Progenitor cell of endocrine pancreas (in vitro differentiated cells): ENCODE measurements at places on chromosomes 5 and 9.

GRCh38 chr9:133234577-133235322, 25.7 kb upstream of the OBP2B start:
- peaks cover 6% of the 10 kb centered on the region for H3K4me1 ChIP-seq
- no peak overlapping the region for H3K4me3 ChIP-seq
- DNase-seq, result no peak
- H3K36me3 ChIP-seq, result no peaks in the 10 kb centered on the region
- peaks cover 2% of the 10 kb centered on the region for H3K27me3 ChIP-seq

GRCh38 chr5:178238711-178239592, 6.3 kb upstream of the PHYKPL start:
- no peaks in the 10 kb centered on the region for H3K36me3 ChIP-seq
- H3K4me3 ChIP-seq, result no peak overlapping the region
- DNase-seq, result no peak
- H3K27ac ChIP-seq, result no peak overlapping the region

DNA sequence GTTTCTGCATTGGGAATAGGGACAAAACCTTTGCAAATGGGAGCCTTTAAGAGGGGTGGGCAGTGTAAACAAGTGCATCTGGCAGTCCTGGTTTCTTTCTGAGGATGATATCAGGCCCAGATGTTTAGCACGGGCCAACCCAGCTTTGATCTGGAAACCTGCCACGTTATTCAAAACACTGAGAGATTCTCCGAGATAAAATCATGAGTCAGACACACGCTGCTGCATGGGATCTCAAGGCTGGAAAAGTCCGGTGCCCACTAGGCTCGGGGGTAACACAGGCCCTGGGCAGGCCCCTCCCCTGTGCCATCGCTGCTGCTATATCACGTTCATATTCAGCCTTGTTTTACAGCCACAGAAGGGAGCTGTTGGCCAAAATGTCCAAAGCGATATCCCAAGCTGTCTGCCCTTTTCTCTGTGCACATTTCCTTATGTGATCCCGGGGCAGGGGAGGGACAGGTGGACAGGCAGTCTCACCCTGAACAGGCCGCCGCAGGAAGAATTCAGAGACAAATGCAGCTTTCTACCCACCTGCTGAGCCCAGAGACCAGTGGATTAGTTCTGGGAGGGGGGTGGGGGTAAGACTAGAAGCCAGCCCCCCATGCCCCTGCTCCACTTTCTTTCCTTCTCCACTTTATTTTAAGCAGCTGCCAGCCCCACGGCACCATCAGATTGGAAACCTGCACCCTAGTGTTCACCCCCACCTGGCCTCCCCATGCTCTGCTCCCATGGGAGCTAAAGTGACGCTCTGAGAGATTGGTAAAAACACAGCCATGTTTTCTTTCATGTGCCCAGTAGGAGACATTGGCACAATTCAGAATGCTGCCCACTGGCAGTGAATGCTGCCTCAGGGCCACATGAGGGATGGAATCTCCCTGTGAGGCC, 63.1 kb downstream of the TMOD1 start:
- H3K4me1 ChIP-seq, result peaks cover 7% of the 10 kb centered on the region
- H3K27me3 ChIP-seq, result no peaks in the 10 kb centered on the region
- DNase-seq, result no peak
- H3K4me3 ChIP-seq, result no peak overlapping the region
- no peaks in the 10 kb centered on the region for H3K36me3 ChIP-seq
- no peak overlapping the region for H3K27ac ChIP-seq

GRCh38 chr5:173493846-173494245, 122.6 kb downstream of the BOD1 start:
- peaks cover 14% of the 10 kb centered on the region for H3K27me3 ChIP-seq
- H3K4me1 ChIP-seq, result peaks cover 6% of the 10 kb centered on the region
- no peaks in the 10 kb centered on the region for H3K36me3 ChIP-seq
- H3K4me3 ChIP-seq, result no peak overlapping the region

GRCh38 chr5:95667678-95668077, 15.1 kb downstream of the SPATA9 start:
- no peak overlapping the region for H3K4me3 ChIP-seq
- no peak for DNase-seq
- peaks cover 8% of the 10 kb centered on the region for H3K4me1 ChIP-seq
- no peaks in the 10 kb centered on the region for H3K36me3 ChIP-seq
- H3K27me3 ChIP-seq, result no peaks in the 10 kb centered on the region

DNA sequence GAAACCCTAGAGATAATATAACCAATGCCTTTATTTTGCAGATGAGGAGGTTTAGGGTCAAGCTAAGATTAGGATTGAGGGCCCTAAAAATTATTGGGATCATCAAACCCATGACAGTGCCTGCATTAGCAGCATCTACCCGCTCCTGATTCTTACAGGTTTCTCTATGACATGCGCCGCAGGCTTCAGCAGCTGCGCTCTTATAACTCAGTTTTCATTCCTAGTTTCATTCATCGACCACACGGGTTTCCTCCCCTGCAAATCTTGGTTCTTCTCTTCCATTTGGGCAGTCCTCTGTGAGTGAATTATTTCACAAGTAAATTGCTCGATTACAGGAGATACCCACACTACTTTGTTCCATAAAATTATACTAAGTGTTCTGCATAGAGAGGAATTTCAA, 137.2 kb downstream of the SLC24A2 start:
- H3K36me3 ChIP-seq, result no peaks in the 10 kb centered on the region
- no peak for DNase-seq
- H3K27ac ChIP-seq, result no peak overlapping the region
- no peak overlapping the region for H3K4me3 ChIP-seq

DNA sequence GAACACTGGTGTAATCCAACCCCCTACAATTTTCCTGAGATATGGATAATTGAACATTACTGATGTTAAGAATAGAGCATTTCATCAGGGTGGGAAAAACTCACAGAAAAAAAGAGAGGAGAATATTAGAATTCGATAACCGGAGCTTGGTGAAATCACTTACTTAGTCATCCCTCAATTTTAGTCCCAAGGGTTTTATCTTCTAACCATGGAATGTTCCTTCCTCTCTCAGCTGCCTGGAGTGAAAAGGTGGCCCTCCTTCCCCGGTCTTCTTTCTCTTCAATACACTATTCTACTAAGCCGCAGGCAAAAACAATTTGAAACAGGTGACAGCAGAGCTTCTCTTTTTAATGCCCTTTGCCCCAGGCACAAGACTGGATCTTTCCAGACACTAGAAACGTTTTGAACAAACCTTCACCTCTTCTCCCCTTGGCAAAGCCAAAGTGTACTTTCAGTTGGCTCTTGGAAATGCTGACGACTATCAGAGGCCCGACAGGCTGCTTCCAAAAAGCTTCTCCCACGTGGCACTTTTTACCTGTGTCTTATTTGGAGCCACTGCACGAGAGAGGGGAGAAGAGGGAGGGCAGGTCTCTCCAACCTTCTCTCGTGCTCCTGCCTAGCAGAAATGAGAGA, 543.9 kb downstream of the TLE1 start:
- H3K4me1 ChIP-seq, result no peaks in the 10 kb centered on the region
- no peak overlapping the region for H3K27ac ChIP-seq
- H3K27me3 ChIP-seq, result peaks cover 5% of the 10 kb centered on the region
- H3K4me3 ChIP-seq, result no peak overlapping the region
- no peaks in the 10 kb centered on the region for H3K36me3 ChIP-seq
- DNase-seq, result no peak

DNA sequence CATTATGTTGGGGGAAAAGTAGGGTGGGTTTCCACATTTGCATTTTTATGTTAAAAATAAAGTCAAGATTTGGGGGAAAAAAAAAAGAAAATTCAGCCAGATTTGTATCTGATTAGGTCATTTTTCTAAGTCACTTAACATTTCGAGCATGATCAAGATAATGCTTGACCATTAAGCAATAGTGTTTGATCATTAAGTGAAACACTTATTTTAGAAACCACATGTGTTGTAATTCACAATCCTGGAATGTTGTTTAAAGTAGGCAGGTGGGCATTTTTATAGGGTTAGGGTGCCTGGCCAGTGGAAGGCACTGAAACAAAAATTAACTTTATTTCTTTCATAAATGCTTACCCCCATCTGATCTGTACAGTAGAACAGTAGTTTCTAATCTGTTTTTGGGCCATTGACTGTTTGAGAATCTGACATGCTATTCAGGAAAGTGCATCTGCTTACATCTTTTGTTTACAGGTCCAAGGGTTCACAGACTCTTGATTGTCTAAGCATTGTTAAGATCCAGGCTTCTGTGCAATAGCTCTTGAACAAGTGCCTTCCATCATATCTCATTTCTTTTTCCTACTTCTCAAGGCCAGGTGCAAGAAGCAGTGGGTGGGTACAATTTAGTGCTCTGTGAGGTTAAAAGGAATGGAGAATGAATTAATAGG, 9.1 kb downstream of the ZCCHC9 start:
- no peaks in the 10 kb centered on the region for H3K27me3 ChIP-seq
- DNase-seq, result no peak
- no peak overlapping the region for H3K27ac ChIP-seq

GRCh38 chr9:33190021-33190705, 23.0 kb upstream of the B4GALT1 start:
- H3K4me1 ChIP-seq, result peaks cover 7% of the 10 kb centered on the region
- no peak overlapping the region for H3K27ac ChIP-seq
- no peak for DNase-seq
- no peak overlapping the region for H3K4me3 ChIP-seq
- H3K36me3 ChIP-seq, result no peaks in the 10 kb centered on the region
- H3K27me3 ChIP-seq, result peaks cover 10% of the 10 kb centered on the region

DNA sequence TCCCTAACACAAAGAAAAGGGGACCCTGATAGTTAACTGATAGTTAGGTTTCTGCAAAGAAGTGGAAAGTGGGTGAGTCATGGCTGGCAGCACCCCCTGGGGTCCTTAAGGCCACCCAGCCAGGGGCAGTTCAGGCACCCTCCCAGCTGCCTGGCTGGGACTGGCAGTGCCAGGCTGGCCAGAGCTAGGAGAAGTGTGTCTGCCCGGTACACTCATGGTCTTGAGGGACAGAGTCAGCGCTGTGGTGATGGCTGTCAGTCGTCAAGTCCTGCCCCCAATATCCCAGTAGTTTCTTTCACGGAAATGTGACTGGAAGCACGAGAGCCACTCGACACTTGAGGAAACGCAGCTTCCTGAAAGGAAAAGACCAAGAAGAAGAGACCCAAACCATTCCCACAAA, 22.3 kb upstream of the CNOT6 start:
- H3K36me3 ChIP-seq, result no peaks in the 10 kb centered on the region
- no peaks in the 10 kb centered on the region for H3K4me1 ChIP-seq
- no peak overlapping the region for H3K27ac ChIP-seq
- DNase-seq, result no peak
- peaks cover 34% of the 10 kb centered on the region for H3K27me3 ChIP-seq

DNA sequence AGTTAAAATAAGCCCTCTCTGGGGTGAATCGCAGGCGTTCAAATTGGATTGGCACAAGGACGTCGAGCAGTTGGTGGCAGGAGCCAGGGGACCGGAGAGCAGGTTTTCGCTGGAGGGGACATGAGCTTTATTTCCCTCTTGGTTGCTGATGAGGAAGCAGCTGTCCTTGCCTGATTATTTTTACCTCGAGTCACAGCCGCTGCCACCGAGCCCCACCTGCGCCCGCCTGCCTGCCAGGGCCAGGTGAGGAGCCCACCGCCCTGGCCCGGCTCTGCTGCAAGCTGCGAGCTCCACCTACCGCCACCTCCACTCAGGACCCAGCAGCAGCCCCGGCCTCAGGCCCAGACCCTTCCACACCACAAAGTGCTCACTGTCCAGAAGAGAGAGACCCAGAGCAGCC, 9.0 kb upstream of the ADGRD2 start:
- no peak for DNase-seq
- H3K27me3 ChIP-seq, result peaks cover 8% of the 10 kb centered on the region
- no peak overlapping the region for H3K27ac ChIP-seq
- no peaks in the 10 kb centered on the region for H3K36me3 ChIP-seq
- H3K4me3 ChIP-seq, result no peak overlapping the region

DNA sequence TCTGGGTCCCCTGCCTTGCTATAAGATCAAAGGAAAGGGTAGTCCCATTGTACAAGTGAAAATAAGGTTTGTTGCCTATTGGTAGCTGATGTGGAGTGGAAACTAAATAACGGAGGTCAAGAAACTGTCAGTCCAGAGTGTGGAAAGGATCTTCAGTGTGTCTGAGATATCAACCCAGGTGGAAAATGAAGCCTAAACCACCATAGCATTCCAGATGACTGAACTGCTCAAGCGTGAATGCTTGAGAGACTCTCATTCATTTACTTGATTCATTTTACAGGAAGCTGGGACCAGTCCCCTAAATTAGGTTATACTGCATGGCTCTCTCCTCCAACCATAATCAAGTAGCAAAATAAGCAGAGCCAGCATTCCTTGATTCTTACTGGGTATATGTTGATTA, 116.0 kb upstream of the SLC28A3 start:
- peaks cover 16% of the 10 kb centered on the region for H3K27me3 ChIP-seq
- H3K4me3 ChIP-seq, result no peak overlapping the region
- H3K36me3 ChIP-seq, result no peaks in the 10 kb centered on the region
- peaks cover 1% of the 10 kb centered on the region for H3K4me1 ChIP-seq

DNA sequence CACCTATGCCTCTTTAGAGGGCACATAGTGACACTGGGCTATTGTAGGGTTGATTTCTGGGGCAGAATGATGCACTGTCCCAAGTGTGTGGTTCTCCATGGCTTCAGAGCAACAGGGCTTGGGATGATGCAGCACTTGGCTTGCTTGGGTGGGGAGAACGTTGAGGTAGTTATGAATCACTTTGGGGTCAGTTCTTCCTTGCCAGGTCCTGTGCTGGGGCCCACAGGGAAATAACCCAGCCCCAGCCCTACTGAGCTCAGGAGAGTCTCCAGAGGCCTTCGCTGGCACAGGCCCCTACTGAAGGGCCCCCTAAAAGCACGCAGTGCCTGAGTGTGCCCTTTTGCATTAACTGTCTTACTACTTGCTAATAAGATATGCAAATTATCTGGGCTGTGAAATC, 24.2 kb downstream of the JADE2 start:
- DNase-seq, result no peak
- H3K4me3 ChIP-seq, result no peak overlapping the region
- peaks cover 4% of the 10 kb centered on the region for H3K4me1 ChIP-seq
- no peak overlapping the region for H3K27ac ChIP-seq
- H3K27me3 ChIP-seq, result no peaks in the 10 kb centered on the region

- DNase-seq, result no peak
- H3K27me3 ChIP-seq, result peaks cover 73% of the 10 kb centered on the region
- no peak overlapping the region for H3K27ac ChIP-seq
- peaks cover 14% of the 10 kb centered on the region for H3K4me1 ChIP-seq
- H3K36me3 ChIP-seq, result peaks cover 3% of the 10 kb centered on the region
Measured at GRCh38 chr9:108167136-108167900, 677.7 kb upstream of the KLF4 start.

DNA sequence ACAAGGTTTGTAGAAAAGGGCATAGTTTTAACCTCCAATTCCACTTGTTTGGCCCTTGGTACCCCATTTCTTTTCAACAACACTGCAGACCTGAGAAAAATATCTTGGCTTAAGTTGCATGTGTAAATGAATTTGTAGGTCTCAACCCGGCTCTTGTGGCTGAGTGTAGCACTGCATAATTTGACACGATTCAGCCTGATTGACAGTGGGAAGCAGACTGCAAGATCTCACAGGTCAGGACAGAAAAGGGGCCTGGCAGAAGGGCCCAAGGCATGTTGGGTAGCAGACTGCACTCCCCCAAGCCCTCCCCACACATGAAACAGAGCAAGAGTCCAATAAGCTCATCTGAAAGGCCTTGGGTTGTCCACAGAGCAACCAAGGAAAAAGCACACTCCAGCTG, 169.7 kb upstream of the SMARCA2 start:
- H3K27ac ChIP-seq, result no peak overlapping the region
- no peaks in the 10 kb centered on the region for H3K36me3 ChIP-seq
- peaks cover 5% of the 10 kb centered on the region for H3K4me1 ChIP-seq
